Fibroblast of skin of right biceps (primary cell): ENCODE measurements at places on chromosomes 1 and 21.

DNA sequence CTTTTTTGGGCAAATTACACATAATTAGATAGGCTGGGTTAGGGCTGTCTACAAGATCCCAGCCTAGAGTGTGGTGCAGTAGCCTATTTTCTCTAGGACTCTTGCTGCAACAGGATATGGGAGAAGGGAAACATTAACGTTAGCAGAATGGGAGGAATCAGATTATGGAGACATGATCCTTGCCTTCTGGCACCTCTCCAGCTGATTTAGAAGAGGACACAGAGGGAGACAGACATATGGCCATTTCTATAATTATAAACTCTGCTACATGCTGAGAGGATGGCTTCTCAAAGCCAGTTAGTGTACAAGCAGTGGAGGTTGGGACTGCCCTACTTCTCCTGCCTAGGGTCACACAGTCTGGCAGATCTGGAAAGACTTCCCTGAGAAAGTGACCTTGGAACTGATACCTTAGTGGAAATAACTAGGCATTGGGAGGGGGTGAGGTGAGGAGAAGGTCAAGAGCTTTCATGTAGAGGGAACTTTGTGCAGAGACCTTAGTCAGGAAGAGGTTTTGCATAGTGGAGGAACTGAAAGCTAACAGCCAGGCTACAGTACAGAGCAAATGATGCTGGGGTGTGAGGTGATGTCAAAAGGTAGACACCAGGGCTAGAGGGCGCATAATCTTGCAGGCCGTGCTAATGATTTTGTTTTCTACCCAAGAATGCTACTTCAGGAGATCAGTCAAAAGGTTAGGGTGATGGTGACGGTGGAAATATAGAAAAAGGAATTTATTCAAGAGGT, 1.2 kb upstream of the CD1D start:
- DNase-seq = no peak

DNA sequence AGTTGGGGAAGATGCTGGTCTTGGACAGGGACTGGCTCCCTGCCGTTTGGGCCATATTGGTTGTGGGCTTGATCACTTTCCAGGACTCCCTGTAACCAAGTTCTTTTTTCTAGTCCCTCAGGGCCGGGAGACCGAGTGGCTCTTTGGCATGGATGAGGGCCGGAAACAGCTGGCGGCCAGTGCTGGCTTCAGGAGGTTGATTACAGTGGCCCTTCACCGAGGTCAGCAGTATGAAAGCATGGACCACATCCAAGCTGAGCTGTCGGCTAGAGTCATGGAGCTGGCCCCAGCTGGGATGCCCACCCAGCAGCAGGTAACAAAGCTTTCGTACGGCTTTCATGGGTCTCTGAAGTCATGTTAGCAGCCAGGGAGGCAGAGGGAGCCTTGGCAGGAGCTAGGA, 4.3 kb downstream of the METTL13 start:
- DNase-seq = no peak

DNA sequence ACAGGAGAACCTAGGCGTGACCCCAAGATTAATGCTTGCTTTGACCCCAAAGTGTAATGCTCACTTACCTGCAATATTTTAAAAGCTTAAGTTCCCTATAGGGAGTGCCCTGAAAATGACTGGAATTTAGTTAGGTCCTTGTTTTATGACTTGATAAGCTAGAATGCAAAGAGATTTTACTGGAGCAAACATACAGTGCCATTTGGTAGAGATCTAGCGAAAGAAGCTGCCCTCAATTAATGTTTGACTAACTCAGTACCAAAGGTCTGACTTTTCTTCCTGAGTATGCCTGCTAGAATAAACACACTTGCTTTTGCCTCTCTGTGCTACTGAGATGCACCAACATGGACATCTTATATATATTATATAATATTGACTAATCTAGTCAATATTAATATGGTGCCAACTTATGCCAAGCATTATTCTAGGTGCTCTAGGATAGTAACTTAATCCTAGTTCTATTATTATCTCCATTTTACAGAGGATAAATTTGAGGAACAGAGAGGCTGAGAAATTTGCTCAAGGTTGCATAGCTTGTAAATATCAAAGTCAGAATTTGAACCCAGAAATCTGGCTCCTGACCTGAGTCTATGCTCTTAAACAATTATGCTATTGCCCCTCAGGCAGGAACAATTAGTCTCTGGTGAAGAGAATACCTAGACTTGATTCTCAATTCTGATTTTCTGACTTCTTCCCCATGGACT, 18.2 kb downstream of the S100A10 start:
- DNase-seq = no peak

GRCh38 chr1:220705782-220706181, 15.6 kb downstream of the C1orf115 start:
- no peak for DNase-seq

GRCh38 chr1:230176871-230177411, 109.9 kb downstream of the GALNT2 start:
- DNase-seq = peak; percentile 19
